ENCODE measurements at places on chromosomes 7 and 10. TPM values are rescaled to one million over a fixed set of nuclear protein-coding genes. Genes with fewer than 3 reads are reported as not detected.

The BTBD16 gene
- total RNA-seq = 0.46 TPM

The ERLIN1 gene
- total RNA-seq = 53.2 TPM

The MGAM2 gene
- total RNA-seq = 0.01 TPM

The WNT16 gene
- total RNA-seq = 1.2 TPM

The SPDYE2 gene
- not detected for total RNA-seq

The CALHM2 gene
- 4.2 TPM for total RNA-seq

The GNGT1 gene
- not detected for total RNA-seq

The TMEM139 gene
- total RNA-seq = 0.64 TPM

The ZP3 gene
- 14.0 TPM for total RNA-seq

The SAP25 gene
- total RNA-seq = not detected

The INHBA gene
- 0.55 TPM for total RNA-seq

The IKZF1 gene
- total RNA-seq = not detected

The MINDY3 gene
- 13.7 TPM for total RNA-seq

The SMO gene
- 14.3 TPM for total RNA-seq

The PLEKHS1 gene
- 0.07 TPM for total RNA-seq

The CYP3A7 gene
- total RNA-seq = not detected

The ZNF277 gene
- total RNA-seq = 20.1 TPM

The SORCS3 gene
- total RNA-seq = not detected

The EPHB6 gene
- total RNA-seq = 0.49 TPM

The OPALIN gene
- not detected for total RNA-seq

The ST7 gene
- 22.6 TPM for total RNA-seq

The TAS2R41 gene
- not detected for total RNA-seq

The MYL10 gene
- total RNA-seq = not detected

The RHOBTB1 gene
- total RNA-seq = 15.6 TPM

The AGMO gene
- total RNA-seq = 1.1 TPM

The AGAP9 gene
- 9.7 TPM for total RNA-seq

The NPC1L1 gene
- total RNA-seq = 0.06 TPM

Measured in A549 treated with Hydrocortisone at 1 μM for 4 hours (cell line).